ENCODE measurements at places on chromosomes 5 and 9.

GRCh38 chr5:101425339-101425859 lies 522.3 kb upstream of the ST8SIA4 start:
- no peak for DNase-seq

DNA sequence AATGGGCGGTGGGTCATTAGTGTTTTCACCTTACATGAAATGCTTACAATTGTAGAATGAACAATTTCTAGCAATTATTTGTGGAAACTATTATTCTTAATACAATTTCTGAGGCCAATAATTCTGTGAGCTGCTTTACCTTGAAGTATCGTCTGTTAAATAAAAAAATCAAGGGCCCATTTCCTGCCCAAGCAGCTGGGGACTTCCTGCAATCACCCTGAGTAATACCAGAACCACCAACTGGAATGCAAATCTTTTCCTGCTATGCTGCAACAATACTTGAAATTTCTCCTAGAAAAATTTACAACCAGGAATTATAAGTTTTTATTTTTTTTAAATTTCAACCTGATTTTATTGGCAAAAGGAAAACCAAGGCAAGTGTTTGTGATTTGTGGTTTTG lies 52.6 kb downstream of the ADAMTS16 start:
- DNase-seq, result no peak

DNA sequence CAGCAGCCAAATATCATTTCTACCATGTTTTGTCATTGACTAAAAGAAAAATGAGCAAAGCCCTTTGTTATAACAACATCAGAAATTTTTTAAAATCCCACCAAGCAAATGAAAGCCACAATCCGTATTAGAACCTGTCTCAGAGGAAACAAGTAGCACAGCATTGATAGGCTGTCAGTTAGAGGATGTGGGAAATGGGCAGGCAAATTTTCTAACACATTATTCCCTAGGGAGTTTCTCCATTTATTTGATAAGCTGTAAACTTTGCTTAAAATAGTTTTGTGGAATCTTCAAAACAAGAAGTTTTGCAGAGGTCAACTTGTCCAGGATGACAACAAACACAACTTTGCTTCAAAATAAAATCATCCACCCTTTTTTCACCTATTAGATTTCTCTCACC lies 53.6 kb upstream of the APC start:
- no peak for DNase-seq

GRCh38 chr9:91810286-91810905 lies 139.6 kb downstream of the ROR2 start:
- no peak for DNase-seq

DNA sequence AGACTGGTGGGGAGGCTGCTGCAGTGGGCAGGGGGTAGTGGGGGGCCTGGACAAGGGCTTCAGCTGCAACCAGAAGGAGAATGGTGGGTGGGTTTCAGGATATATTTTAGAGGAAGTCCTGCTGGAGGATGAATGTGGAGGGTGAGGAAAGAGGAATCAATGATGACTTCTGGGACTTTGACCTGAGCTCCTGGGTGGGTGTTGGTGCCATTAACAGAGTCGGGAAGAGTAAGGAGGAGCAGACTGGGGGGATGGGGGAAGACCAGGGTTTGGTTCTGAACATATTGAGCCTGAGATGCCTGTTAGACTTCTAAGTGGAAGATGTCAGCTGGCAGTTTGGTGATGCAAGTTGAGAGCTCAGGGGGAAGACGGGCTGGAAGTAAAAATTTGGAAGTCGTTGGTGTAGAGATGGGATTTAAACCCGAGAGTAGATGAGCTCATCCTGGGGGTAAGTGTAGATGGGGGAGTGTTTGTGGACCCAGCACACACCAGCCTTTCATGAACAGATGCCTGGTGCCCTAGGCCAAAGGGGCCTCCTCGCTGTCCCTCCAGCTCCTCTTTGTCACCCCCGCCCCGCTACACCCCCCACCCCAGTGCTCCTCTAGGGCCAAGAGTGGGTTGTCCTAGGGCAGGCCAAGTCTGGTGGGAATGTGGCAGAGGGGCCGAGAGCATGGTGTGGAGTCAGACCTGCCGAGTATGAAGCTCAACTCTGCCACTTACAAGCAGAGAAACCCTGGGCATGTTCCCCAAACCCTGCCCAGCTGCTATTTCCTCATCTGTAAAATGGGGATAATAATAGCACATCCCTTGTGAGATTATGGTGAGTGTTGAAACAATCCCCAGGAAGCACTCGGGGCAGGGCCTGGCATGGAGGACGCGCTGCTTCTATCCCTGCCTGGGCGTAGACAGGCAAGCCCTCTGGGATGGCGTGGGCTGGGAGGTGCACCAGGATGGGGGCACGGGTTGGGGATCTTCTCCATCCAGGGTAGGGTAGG lies 4.0 kb downstream of the DNM1 start:
- no peak for DNase-seq

GRCh38 chr5:143126174-143127019 lies 277.1 kb downstream of the NR3C1 start:
- DNase-seq, result no peak

- no peak for DNase-seq
These were observed 297.7 kb upstream of the EFNA5 start for GRCh38 chr5:107968406-107968843.

DNA sequence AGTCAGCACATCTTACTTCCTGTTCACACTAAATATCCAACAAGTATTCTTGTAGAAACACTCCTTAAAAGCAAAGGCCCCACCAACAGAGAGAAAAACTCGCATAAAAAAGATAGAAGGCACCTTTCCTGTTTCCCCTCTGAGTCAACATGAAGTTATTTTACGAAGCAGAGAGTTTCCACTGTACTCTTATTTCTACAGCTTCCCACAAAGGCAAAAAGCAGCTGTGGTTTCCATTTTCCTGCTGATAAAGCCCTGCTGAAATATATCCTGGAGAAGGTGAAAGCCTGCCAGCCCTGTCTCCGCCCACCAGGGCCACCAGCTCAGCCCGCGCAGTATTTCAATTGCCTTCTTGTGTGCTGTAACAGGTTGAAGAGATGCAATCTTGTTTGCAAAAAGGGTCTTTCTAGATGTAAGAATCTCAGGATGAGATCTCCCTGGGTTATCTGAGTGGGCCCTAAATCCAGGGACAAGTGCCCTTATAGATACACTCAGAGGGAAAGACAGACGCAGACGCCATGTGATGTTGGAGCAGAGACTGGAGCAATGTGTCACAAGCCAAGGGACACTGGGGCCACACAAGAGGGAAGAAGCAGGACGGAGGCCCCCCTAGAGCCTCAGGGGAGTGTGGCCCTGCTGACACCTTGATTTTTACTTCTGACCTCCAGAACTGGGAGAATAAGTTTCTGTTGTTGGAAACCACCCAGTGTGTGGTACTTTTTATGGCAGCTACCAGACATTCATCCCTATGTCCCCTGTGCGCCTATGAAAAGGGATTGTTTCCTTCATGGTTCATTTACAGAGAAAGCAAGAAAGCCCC lies 19.9 kb downstream of the SEMA4D start:
- DNase-seq, result no peak

GRCh38 chr9:126699401-126699881 lies 85.7 kb downstream of the LMX1B start:
- DNase-seq, result no peak

DNA sequence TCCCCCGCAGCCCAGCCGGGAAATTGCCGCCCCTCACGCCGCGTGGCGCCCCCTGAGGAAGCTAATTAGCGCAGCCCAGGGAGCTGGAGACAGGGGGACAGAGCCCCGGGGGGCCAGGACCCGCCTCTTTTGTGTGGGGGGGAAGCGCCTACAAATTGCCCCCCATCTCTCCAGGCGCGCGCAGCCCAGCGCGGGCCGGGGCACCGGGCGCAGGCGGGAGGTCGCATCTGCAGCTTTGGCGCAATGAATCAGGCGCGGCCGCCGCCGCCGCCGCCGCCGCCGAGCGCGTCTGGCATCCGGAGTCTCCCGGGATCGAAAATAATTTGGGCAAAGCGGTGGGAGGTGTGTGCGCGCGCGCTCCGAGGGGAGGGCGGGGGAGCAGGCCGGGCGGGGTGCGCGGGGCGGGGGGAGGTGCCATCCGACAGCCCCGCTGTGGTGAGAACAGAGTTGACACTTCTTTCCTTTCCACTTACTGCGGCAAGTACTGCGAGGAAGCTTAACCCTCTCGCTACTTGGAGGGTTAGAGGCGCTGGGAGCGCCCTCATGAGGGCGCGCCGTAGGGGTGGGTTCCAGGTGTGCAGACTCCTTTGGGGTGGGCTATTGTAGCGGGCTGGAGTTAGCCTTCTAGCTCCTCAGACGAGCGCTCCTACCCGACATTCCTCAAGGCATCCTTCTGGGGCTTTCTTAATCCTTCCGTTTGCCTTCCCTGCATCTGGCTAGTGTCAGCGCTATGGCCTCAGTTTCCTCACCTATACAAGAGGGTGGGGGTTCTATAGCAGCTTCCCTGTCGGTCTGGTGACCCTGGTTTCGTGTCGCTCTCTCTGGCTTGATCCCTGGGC lies 63.1 kb downstream of the CXXC5 start:
- peak; percentile 50 for DNase-seq

DNA sequence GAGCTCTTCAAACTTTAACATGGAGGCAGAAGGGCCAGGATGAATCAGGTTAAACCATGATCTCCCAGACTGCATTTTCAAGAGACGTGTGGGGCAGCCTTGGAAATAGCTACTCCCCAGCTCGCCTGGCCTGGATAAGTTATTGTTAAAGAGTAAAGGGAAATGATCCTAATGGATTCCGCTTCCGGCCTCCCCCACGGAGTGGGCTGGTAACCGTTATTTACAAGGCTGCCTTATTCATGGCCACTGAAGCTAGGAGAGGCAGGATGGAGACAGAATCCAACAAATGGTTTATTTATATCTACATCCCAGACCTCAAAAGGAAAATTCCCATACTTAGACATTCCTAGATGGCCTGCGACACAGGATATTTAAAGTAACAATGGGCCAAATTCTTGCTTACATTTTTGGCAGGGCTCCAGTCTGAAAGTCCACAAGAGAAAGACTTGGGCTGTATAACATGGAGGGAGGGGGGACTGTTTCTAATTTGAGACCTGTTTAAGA lies 27.9 kb downstream of the SPRY4 start:
- no peak for DNase-seq

- DNase-seq, result no peak
These were observed 19.8 kb downstream of the SLC6A18 start for GRCh38 chr5:1244976-1245375.

- peak; percentile 33 for DNase-seq
These were observed 28.7 kb downstream of the CDKN2A start for GRCh38 chr9:21965401-21965951.

DNA sequence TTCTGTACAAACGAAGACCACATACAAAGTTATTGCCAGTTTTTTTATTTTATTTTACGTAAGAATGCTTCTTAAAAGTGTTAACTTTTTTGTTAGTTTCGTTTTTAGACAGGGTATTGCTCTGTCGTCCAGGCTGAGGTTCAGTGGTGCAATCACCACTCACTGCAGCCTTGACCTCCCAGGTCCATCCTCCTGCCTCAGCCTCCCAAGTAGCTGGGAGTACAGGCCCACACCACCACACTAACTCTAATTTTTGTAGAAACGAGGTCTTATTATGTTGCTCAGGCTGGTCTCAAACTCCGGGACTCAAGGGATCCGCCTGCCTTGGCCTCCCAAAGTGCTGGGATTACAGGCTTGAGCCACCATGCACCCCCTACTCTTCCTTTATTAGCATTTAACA lies 2.3 kb upstream of the DNAJA1 start:
- DNase-seq, result no peak

DNA sequence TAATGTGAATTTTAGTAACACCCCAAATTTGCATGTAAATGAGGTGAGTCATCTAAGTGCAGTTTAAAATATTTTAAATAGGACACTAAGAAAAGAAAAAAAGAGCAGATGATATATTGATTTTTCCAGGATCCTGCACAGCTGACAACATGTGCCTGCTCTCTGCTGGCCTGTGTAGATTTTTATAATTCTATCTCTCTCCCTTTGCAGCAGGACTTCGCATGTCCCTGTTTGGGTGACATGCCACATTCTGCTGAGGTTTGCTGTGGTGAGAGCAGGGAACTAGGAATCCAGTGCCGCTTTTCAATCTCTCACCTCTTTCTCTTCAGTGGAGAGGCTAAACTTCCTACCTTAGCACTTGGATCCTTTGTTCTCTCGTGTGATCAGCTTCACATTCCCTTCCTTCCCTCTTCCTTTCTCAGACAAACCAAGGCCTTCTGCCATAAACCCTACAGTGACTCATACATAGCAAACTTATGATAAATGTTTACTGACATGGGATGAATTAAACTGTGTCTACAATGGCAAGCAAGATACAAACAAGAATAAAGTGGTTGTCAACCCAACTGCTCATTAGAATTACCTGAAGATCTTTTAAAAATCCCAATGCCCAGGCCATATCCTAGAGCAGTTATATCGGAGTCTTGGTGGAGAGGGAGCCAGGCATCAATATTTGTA lies 198.8 kb upstream of the EFNA5 start:
- DNase-seq, result no peak

GRCh38 chr9:85599540-85600105 lies 142.1 kb downstream of the AGTPBP1 start:
- no peak for DNase-seq

DNA sequence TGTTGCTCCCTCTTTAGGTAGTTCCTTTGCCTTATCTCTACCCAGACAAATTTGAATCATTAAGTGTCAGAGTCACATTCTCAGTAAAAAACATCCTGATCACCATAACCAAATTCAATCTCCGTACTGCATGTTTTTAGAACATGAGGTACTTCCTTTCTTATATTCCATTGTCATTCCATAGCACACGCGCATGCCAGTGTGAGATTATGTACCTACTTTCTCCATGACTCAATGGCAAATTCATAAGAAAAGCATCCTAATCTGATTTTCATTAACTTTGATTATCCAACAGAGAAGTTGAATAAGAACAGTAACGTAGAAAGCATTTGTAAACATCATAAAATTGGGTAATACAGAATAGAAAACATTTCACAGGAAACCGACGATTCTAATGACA lies 1118.6 kb upstream of the CDH9 start:
- DNase-seq, result no peak

GRCh38 chr5:74051076-74051475 lies 425.1 kb downstream of the ARHGEF28 start:
- DNase-seq, result no peak

- DNase-seq, result no peak
These were observed 190.3 kb upstream of the SEMA6A start for GRCh38 chr5:116764941-116765340.

DNA sequence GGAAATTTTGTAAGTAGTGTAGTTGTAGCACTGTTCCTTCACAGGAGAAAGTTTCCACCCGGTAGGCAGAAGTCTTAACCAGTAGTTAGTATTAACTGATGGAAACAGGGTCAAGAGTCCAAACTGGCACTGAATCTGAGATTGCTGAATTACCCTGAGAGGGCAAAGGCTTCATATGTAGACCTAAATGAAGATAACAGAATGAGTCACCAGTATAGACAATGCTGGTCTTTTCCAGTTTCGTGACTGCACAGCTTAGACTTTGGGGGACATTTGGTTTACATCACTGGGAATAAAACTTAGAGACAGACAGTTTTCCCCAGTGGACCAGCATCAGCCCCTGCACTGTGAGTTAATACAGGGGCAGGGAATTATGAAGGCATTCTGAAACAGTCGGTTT lies 60.5 kb downstream of the PCSK5 start:
- DNase-seq, result no peak

GRCh38 chr5:149381261-149381985 lies 2.3 kb upstream of the IL17B start:
- no peak for DNase-seq
